ENCODE measurements at places on chromosomes 4 and X.

GRCh38 chr4:137768196-137768595, 235.9 kb upstream of the PCDH18 start:
- DNase-seq = peak; percentile 5

DNA sequence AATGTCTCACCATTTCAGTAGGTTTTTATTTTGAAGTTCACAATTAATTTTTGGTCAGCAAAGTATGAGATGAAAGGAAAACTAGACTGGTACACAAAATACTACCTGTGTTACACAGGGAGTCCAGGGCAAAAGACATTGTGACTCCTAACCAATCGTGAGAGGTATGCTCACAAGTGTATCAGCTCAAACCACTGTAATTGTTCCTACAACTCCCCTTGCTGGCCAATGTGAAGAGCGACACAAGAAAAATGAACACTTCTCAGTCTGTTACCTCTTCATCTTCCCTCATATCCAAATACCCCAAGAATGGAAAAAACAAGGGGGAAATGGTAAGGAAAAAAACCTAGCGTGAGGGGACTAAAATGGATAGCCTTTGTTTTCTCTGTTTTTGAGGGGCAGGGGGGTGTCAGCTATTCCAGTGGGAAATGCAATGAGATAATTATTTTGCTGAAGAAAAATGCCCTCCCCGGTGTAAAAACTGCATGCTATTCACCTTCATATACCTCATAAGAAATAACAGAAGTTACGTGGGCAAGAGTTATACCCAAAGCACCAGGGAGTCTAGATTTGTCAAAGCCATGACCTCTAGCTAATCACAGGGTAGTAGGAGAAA, 30.6 kb upstream of the NSUN7 start:
- peak; percentile 56 for DNase-seq

GRCh38 chr4:24668956-24669355, 84.6 kb upstream of the DHX15 start:
- DNase-seq = no peak

DNA sequence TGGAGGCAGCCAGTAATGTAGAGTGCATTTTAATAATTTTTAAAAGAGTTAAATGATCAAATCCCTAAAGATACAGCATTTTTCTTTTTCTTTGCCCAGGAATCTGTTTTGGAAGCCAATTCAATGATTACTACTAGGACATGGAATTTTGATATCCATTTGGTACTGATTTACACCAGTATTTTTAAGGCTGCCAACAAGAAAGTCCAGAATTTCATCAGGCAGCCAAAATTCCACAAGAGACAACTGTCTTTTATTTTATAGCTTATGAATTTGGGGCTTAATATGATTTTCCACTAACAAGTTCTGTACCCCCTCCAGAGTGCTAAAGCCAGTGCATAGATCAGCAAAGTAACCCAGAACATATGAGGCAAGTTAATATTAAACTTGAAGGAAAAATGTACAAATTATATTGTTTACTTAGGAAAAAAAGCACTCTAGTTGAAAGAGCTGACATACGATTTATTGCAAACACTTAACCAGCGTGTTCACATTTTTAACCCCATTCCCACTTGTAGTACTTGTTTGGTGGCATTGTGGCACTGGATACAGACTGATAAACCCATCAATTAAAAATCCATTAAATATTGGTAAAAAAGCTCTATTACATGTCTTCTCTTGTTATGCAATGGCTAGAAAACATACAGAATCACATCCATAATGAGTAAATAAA, 259.7 kb downstream of the DCHS2 start:
- no peak for DNase-seq

DNA sequence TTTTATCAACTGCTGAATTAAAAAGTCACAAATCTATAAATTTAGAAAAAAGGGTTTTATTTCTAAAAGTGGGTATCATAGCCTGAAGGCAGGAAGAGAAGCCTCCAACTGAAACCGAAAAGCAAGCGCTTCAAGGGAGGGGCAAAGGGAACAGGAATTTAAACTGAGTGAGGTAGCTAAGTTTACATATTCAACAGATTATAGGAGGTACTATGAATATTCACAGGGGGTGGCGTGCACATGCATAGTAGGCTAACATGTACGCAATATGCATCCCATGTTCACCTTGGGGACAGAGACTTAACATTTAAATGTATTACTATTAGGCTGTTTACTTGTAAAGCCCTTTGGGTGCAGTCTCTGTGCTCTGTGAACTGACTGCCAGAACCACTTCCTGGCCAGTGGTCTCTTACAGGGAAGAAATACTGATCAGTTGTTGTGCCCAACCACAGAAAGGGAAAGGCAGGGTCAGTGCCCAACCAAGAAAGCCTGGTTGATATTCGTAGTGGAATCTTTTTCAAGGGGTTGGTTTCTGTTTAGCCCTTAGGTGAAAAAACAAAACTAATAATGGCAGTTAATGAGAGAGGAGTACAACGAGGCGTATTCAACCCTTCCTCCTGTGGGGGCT, 168.7 kb upstream of the GALNTL6 start:
- DNase-seq = no peak

DNA sequence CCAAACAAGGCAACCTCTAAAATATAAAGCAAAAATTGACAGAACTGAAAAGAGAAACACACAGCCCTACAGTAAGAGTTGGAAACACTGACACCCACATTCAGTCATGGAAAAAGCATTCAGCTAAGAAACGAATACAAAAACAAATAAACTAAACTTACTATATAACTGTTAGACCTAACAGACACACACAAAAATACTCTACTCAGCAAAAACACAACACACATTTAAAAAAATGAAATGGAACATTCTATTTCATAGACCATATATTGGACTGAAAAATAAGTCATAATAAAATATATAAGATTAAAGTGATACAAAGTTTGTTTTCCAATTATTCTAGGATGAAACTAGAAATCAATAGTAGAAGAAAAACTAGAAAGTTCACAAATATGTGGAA, 488.8 kb upstream of the POU3F4 start:
- no peak for DNase-seq

DNA sequence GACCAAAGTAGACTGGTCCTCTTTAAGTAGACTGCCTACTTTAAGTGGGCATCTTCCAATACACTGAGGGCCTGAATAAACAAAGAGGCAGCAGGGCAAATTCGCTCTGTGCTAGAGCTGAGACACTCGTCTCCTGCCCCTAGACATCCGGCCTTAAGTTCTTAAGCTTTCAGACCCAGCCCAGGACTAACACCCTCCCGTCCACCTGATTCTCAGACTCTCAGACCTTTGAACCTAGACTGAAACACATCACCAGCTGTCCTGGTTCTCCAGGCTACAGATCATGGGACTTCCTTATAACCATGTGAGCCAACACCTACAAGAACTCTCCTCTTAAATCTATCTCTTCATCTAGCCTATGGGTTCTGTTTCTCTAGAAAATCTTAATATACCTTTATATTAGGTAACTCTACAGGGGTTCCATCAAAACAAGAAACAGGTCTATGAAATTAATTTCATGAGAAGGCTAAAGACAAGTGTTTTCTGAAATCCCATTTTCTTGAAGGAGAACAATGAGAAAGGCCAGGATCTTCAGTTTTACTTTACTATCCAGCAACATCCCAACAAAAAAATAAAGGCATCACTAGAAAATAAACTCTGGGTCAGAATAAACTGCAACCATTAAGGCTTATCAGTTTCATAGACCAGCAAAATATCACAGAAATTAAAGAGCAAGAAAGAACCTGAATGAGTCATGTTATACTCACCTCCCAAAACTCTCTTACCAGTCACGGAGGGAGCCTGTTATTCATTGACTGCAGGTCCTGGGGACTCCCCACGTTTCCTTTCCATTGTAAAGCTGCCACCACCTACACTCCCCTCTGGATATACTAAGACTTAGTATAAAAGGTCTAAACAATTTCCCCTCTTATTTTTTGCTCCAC, 14.8 kb downstream of the ADGRA3 start:
- peak; percentile 58 for DNase-seq

- peak; percentile 88 for DNase-seq
These were observed 980 bp upstream of the GIMD1 start for GRCh38 chr4:106369456-106370060.

DNA sequence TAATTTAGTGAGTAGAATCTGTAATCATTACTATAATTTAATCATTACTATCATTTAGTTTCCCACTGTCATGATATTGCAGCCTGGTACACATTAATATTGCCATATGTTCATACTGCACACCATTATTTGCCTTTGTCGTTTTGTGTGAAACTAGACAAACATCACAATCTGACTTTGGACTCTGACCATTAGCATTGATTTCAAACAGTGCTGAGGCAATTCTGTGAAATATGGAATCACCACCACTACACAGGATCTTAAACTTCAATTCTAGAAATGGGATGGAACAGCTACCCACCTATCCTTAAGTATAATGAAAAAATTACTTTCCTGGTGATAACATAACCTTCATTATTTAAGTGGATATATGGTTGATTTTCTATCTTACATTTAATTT, 98.3 kb downstream of the SORBS2 start:
- no peak for DNase-seq

DNA sequence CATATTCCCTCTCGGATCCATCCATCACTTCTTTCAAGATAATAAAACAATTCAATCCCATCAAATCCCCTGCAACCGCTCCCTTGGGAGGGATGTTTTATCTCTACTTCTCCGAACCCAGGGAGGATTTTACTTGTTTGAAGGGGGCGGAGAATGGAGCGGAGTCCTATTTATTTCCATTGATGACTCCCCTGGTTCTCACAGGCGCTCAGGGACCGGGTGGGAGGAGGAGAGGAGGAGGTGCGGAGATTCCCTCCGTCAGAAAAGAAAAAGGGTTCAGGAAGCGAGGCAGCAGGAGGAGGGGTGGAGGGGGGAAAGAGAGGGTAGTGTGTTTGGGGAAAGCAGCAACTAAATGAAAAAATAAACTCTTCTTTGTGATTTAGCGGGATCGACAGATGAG, 2.1 kb downstream of the NDNF start:
- DNase-seq = no peak

GRCh38 chr4:64305565-64306254, 103.5 kb downstream of the TECRL start:
- DNase-seq = no peak

- DNase-seq = no peak
These were observed 2.7 kb downstream of the CT47C1 start for GRCh38 chrX:119075270-119076025.

GRCh38 chr4:159451006-159451405, 348.1 kb downstream of the RAPGEF2 start:
- no peak for DNase-seq

GRCh38 chrX:9338986-9339385, 125.9 kb upstream of the TBL1X start:
- DNase-seq = no peak

GRCh38 chr4:121684016-121684415, 12.8 kb downstream of the ANXA5 start:
- no peak for DNase-seq

GRCh38 chrX:140092121-140092520, 126.8 kb upstream of the CXorf66 start:
- no peak for DNase-seq

DNA sequence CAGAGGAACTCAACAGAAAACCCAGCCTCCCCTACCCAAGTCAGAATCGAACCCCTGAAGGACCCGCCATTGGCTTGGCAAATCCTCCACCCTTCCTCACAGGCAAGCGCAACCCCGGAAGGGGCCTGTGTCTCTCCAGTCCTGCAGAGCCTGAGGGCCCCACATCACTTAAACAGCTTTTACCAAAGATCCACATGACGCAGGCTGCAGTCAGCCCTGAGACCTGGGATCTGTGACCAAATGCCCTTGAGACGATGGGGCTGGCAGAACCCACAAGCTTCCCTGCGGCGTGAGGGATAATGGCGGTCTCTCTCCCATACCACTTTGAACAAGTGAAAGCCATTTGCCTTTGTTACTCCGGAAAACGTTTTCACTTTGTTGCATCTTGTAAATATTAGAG, 54.9 kb downstream of the ACOX3 start:
- no peak for DNase-seq

DNA sequence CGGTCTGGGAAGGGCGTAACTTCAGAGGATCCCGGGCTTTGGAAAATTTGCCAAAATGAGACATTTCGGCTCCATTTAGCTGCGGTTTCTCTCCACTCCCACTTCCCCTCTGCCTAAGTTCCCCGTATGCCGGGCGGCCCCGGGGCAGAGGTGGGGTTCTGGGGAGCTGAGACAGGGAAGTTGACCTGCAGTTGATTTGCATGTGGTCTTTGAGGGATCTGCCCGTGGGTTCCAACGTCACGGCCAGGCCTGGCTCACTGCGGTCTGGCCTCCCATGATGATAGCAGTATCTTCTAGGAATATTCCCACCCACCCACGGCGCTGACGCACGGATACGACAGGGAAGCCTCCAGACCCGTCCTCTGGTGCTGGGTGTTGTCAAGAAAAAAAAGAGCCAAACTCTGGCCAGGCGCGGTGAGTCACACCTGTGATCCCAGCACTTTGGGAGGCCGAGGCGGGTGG, 27.3 kb upstream of the CRLF2 start:
- no peak for DNase-seq

GRCh38 chr4:48698029-48698971, 81.8 kb downstream of the FRYL start:
- DNase-seq = peak; percentile 82

DNA sequence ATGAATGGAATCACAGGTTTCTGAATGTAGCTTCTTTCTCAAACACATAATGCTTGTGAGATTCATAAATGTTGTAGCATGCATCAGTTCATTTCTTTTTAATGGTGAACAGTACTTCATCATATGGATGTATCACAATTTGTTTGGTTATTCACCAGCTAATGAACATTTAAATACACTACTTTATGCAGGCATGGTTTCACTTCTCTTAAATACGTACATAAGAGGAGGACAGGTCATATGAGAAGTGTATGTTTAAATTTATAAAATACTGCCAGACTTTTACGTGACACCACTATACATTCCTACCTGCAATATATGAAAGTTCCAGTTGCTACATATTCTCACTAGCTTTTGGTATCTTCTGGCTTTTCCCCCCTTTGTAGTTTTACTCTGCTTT, 65.4 kb downstream of the ANKRD17 start:
- DNase-seq = no peak

DNA sequence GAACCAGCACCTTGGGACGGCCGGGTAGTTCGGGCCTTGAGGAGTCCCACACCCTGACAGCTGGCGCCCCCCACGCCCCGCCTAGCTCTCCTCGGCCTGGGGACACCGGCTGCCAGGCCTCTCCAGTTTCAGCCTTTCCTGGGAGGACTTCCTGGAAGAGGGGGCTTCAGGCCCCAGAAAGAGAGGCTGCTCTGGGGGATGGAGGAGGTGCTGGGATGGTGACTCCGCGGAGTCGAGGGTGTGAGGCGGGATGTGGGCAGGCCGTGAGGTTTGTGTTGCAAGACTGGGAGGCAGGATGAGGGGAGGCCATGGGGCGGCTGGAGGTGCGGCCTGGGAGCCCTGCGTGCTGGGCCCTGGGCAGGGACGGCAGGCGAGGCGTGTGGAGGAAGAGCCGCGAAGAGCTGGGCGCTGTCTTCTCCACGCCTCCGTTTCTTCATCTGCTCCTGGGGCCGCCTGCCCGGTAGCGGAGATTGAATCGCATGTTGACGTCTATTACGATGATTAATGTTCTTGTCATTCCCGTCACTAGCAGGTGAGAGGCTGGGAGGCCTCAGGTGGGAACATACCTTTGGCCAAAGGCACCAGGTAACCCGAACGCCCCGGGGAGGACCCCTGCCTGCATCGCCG, 918 bp upstream of the FGFRL1 start:
- DNase-seq = peak; percentile 64

Data from astrocyte of the spinal cord (primary cell).